ENCODE measurements at places on chromosomes 2 and 18.

DNA sequence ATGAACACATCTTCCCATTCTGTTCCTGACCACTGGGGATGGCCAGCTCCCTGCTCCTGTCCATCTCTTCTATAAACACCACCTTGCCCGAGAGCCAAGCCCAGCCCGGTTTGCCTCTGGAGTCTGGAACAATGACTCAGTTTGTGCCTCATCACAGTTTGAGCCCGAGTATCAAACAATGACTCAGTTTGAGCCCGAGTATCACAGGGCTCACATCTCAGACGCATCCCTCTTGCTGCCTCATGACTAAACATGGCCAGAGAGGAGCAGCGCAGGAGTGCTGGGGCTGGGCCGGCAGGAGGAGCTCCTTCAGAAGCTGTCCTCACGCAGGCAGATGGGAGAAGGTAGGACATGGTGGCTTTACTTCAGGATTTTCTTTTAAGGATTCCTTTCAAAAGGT lies 68.7 kb downstream of the PXDN start:
- no peak for DNase-seq

- DNase-seq: no peak
These were observed 34.1 kb downstream of the PARD6G start for GRCh38 chr18:80213182-80213581.

DNA sequence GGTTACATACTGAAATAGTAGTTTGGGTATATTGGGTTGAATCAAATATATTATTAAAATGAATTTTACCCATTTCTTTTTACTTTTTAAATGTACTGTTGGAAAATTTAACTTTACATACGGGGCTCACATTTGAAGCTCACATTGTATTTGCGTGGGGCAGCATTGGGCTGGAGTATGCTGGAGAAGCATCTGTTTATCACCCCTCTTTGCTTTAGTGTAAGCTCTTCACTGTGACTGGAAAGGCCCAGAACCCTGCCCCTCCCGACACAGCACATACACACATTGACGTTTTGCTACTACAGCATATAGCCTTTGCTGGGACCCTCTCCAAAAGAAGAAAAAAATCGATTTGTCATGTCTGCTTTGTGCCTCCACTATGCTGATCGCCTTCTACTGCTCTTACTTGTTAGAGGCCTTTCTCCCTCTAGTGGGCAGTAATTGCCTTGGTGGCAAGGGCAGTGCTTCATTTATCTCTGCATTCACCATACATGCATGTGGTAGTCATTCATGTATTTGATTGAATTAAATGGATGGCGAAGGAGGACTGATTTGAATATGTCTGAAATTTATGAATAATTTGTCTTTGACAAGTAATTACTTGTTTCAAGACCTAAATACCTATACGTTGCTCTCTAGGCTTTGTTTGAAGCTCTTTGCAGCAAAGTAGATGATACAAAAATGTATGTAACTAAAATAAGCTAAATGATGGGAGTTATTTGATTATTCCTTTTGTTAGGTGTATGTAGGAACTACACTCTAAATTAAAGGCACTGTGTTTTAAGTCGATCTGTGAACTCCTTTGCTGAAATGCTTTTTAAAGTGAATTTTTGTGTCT lies 37.4 kb downstream of the VAPA start:
- DNase-seq: no peak

- DNase-seq: no peak
These were observed 336.7 kb upstream of the ATP5MC3 start for GRCh38 chr2:175518206-175518605.

GRCh38 chr2:226176283-226176984 lies 623.2 kb downstream of the IRS1 start:
- DNase-seq: no peak

All from GM12864 (cell line).